ENCODE measurements at places on chromosomes 12 and 14. TPM values are rescaled to one million over a fixed set of nuclear protein-coding genes. Genes with fewer than 3 reads are reported as not detected.
A peak's percentile ranks its signal among the peaks of the same experiment; 100 is the strongest.

DBX2 gene
- not detected for total RNA-seq

NKX2-1 gene
- total RNA-seq, result not detected

PTCSC3 gene
- total RNA-seq, result not detected

C12orf50 gene
- not detected for total RNA-seq

TSPAN19 gene
- total RNA-seq, result 0.10 TPM

NEDD8 gene
- total RNA-seq, result 184 TPM

FANCM gene
- total RNA-seq, result 3.0 TPM

VRTN gene
- total RNA-seq, result not detected

VAMP1 gene
- total RNA-seq, result 20.3 TPM

RD3L gene
- not detected for total RNA-seq

FOXG1 gene
- 0.89 TPM for total RNA-seq

GALC gene
- total RNA-seq, result 13.7 TPM

TECPR2 gene
- total RNA-seq, result 57.2 TPM

KRT2 gene
- total RNA-seq, result not detected

INHBC gene
- total RNA-seq, result not detected

DNA sequence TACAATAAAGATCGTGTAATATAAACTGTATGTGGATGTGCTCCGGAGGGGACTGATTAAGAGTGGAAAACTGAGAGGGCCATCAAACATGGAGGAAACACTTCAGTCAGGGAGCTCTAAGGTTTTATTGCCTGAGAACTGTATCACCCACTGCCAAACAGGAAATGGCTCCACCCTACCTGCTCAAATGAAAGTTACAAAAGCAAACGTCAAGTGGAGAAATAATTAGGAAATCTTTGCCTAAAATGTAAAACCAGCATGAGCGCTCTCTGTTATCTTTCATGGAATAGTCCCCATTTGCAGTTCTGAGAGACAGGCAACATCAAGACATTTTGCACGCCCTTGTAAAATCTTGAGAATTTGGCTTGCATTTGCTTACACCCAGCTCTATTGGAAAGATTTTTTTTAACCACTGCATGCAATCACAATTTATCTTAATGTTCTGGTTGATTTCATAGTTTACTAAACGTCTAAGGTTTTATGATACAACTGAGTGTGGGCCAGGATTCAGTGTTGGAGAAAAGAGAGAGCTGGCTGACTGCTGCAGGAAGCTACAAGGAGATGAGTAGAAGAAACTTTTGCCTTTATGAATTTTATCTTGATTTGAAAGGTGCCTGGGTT is 344.0 kb upstream of the PRICKLE1 start:
- ATAC-seq, result no peak

- ATAC-seq, result no peak
Measured at GRCh38 chr12:88142610-88142991, 494 bp downstream of the TMTC3 start.

DNA sequence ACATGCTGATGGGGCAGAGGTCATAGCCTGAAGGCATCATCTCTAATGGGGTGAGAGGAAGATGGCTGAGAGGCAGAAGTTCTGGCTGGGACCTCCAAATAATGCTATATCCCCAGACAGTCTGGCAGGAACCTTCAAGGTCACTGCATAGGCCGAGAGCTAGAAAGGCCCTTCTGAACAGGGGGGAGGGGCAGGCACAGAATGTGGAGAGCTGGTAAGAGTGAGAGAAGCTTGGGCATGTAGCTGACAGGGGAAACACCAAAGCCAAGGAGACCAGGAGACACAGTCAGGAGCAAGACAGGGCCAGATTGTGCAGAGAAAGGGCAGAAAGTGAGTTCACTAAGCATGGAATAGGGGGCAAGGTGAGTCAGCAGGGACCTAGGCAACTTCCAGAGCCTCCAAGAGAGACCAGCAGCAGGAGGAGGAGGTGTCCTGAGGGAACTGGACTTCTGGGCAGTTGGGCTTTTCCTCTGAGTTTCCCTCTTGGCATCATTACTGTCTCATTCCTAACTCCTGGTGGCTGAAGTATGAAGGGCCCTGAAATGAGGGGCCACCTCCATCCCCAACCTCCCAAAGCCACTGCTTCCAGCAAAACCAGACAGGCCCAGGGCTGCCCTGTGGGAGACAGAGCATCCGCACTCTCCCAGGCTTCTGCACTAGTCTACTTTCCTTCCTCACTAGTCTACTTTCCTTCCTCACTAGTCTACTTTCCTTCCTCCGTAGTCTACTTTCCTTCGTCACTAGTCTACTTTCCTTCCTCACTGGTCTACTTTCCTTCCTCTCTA is 17.1 kb downstream of the ANO2 start:
- no peak for ATAC-seq

- peak; percentile 35 for ATAC-seq
Measured at GRCh38 chr12:103771466-103771865, 69.6 kb downstream of the NT5DC3 start.

GRCh38 chr14:74660167-74660566 is 48.1 kb upstream of the LTBP2 start:
- ATAC-seq, result no peak

DNA sequence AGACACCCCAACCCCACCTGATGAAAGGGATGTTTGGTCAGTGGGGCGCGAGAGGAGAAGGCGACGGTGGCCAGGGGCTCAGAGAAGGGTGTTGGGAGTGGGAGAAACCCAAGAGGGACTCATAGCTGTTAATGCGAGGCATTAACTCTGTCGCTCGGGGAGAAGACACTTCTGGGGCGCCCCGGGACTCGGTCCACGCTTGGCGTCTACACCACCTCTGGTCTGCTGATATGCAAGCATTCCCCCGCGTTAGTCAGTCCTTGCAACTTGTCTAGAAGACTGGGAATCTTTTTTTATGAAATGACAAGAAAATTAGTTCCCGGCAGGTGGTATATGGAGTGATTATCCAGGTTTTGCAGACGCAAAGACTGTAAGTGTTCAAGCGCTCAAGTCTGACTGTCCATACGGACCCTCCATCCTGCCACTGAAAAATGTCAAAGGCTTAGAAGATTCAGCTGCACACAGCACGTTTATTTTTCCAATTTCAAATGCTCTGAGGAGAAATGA is 360 bp upstream of the SLC35F4 start:
- ATAC-seq, result no peak

DNA sequence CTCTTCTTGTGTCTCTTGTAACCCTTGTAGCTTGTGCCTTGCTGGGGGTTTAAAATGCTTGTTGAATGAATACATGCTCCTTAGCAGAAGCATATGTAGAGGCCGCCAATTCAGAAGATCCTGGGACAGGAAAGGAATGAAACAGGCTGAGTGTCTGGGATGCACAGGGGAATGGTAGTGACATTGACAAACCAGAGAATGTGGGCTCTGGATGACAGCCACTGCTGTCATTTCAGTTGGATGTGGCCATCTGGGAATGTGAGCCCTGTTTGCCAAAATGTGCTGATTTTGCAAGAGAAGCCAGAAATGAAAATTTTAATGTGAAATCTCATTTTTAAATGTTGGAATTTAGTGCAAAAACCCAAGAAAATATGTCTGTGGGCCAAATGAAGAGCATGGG is 136.8 kb downstream of the DACT1 start:
- no peak for ATAC-seq

GRCh38 chr14:31410048-31410650 is 10.2 kb downstream of the HEATR5A start:
- no peak for ATAC-seq

DNA sequence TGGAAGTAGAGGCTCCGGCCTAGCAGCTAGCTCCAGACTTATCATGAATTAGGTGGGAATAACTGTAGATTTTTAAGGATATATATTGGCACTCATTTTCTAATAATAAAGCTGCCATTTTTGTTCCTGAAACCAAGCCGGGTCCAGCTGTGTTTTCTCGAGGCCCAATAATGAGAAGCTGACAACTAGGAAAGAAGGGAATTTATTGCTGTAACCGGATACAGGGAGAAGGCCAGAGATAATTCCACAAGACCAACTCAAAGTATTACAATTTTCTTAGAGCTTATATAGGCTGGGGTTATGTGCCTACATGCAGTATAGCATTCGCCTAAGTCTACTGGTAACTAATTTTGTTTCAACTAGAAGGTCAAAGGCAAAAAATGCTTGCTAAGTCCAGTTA is 122.3 kb upstream of the FBXO33 start:
- ATAC-seq, result no peak

- no peak for ATAC-seq
Measured at GRCh38 chr12:82682851-82683261, 3.9 kb upstream of the TMTC2 start.

GRCh38 chr14:59344016-59344415 is 121.2 kb downstream of the GPR135 start:
- no peak for ATAC-seq

DNA sequence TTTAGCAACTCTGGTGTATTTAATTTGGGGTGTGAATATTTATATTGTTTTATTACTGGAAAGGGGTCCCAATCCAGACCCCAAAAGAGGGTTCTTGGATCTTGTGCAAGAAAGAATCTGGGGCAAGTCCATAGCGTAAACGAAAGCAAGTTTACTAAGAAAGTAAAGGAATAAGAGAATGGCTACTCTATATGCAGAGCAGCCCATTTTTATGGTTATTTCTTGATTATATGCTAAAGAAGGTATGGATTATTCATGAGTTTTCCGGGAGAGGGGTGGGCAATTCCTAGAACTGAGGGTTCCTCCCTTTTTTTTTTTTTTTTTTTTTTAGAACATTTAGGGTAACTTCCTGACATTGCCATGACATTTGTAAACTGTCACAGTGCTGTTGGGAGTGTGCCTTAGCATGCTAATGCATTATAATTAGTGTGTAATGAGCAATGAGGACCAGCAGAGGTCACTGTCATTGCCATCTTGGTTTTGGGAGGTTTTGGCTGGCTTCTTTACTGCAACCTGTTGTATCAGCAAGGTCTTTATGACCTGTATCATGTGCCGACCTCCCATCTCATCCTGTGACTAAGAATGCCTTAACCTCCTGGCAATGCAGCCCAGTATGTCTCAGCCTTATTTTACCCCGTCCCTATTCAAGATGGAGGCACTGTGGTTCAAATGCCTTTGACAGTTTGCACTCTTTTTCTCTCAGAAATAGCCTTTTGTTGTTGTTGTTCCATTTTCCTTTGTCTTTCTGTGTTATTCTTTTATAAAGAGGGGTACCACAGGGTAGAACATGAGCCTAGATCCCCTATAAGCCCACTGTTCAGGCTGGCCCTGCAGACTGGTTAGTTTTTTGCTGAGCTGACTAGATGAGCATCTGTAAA is 75.5 kb upstream of the DCD start:
- no peak for ATAC-seq

GRCh38 chr14:76531085-76531484 is 155.1 kb downstream of the ESRRB start:
- ATAC-seq, result no peak

GRCh38 chr14:91843437-91843836 is 23.9 kb downstream of the TC2N start:
- no peak for ATAC-seq

DNA sequence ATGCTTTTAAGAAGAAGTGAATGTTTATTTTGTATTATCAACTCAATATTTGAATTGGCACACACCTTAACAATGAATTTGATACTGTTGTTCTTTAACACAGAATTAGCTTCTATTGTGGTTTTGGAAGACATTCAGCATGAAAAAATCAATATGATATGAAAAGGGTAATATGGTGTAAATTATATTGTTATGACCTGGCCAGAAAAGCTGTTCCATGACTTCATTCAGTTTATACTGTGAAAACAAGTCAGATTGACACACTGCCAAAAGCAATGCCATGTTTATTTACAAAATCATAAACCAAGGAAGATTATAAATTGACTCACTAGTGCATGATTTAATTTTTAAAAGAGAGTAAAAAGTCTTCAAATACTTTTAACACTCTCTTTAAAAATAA is 851.4 kb upstream of the SEL1L start:
- ATAC-seq, result no peak

- ATAC-seq, result no peak
Measured at GRCh38 chr12:97257726-97258125, 204.9 kb upstream of the RMST start.

DNA sequence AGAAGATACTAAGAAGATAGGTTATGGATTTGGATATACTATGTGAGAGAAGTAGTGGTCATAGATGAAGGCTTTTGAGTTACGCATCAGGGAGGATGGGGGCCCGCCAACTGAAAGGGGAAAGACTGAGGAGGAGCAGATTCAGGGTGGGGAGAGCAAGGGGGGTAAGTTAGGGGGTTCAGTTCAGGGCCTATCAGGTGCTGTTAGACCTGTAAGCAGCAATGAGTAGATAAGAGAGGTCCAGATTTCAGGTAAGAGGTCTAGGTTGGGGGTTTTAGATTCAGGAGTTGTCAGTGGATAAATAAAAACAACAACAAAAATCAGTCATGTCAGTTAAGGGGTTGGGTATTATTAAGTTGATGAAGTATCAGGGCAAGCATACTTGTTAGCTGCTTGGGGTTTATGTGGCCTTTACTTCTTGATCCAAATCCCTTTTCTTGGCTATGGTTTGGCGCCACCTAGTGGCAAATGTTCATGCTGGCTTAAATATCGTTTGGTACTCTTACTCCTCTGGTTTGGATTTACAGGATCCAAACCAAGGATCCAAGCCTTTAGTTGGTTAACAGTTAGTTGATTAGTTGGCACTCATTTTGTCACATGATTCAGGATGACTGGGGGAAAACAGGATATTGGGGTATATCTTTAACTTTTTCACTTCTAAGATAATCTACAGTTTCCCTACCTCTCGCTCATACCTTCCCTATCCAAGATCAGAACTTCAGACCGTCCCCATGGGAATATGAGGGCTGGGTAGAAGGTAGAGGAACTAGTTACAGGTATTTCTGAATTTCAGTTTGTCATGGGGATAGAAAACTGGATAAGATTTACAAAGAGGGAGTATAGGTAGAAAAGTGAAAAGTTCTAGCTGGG is 65.1 kb downstream of the PCNX1 start:
- ATAC-seq, result peak; percentile 73

GRCh38 chr12:117027251-117028086 is 71.7 kb downstream of the TESC start:
- ATAC-seq, result no peak

- ATAC-seq, result no peak
Measured at GRCh38 chr14:24576771-24577170, 721 bp upstream of the CTSG start.

DNA sequence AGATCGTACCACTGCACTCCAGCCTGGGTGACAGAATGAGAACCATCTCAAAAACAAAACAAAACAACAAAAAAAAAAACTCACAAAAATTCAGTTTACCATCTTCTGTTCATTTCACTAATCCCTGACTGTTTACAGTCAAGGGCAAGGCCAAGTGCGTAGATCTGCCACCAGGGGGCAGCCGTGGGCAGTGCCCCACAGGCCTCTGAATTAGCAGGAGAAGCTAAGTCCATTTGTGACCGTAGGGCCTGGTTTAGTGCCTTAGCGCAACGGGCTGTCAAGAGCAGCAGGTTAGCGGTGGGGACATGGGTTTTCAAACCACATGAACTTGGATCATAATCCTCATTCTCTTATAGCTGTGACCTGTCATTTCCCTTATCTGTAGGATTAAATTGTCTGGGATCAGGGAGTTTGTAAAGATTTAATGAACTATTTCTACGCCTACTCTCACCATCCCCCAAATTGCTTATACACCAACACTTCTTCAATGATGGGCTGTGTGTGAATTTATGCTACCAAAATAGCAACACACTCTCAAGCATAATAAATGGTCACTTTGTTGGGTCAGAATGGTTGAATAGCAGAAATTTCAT is 49.0 kb downstream of the KCTD10 start:
- ATAC-seq, result peak; percentile 86

- ATAC-seq, result no peak
Measured at GRCh38 chr12:130573766-130574165, 142.3 kb downstream of the RIMBP2 start.

- ATAC-seq, result peak; percentile 25
Measured at GRCh38 chr14:70822530-70823185, 13.3 kb upstream of the MAP3K9 start.

GRCh38 chr14:68297876-68298468 is 478.4 kb downstream of the RAD51B start:
- ATAC-seq, result no peak

- ATAC-seq, result no peak
Measured at GRCh38 chr14:71220462-71220861, 313.2 kb downstream of the PCNX1 start.
